Left lung (tissue), 14 donors: ENCODE measurements at places on chromosomes 5 and 9. TPM values are rescaled to one million over a fixed set of nuclear protein-coding genes. Genes with fewer than 3 reads are reported as not detected.

Gene LRRC70
- polyA plus RNA-seq: 7.6 TPM

Gene VAV2
- polyA plus RNA-seq: 38.9 TPM

DNA sequence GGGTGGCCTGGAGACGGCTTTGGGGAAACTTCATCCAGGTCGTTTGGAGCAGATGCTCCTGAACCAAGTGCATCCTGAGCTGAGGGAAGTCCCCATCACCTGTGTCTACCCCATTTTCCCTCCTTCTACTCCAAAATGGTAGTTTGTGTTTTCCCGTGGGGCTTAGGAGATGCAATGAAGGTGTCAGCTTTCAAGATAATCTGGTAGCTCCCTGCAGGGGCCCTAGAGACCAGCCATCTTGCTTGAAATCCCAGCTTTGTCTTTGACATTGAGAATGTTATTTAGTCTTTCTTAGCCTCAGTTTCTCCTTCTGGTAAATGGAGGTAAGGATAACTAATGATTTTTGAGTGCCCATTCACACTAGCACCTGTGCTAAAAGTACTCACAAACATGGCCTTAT lies 77.4 kb downstream of the WWC1 start:
- DNase-seq: no peak

- no peak for DNase-seq
Measured at GRCh38 chr5:170393235-170393634, 4.1 kb upstream of the KCNMB1 start.

DNA sequence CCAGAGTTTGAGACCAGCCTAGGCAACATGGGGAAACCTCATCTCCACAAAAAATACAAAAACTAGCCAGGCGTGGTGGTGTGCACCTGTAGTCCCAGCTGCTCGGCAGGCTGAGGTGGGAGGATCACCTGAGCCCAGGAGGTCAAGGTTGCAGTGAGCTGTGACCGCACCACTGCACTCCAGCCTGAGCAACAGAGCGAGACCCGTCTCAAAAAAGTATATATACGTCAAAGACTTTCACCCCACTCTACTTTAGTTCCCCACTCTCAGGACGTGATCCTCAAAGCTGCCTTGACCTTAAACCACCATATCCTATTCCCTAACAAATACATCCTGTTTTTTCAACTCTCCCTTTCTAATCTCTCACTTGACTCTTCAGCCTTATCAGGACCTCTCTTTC lies 41.0 kb downstream of the PCDHGC5 start:
- no peak for DNase-seq

- peak; percentile 63 for DNase-seq
Measured at GRCh38 chr5:112390327-112390726, 28.8 kb downstream of the EPB41L4A start.

DNA sequence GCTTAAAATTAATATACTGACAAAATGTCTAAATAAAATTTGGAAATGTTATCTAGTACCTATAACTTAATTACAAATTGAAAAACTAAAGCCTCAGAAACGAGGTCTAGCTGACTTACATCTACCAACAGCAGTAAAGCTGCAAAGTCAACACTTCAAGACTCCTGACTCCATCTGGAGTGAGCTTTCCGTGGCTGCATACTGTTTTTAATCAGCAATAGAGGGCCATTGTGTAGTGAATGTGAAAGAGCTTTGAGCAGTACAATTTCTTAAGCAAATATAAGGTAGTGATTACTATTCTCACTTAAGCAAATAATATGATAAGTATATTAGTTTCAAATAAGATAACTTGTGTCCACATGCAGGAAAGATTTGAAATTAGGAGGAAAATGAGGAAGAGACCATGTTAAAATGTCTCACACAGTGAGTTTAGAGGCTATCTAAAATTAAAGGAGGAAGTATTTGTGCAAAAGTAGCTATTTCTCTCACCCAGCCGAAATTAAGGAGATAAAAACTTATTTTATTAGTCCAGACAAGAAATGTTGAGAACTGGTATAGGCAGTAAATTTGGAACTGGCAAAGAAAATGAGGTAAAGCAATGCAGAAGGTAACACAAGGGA lies 6.4 kb downstream of the SPINK6 start:
- DNase-seq: no peak

GRCh38 chr9:113548221-113549041 lies 84.9 kb downstream of the RGS3 start:
- peak; percentile 72 for DNase-seq

DNA sequence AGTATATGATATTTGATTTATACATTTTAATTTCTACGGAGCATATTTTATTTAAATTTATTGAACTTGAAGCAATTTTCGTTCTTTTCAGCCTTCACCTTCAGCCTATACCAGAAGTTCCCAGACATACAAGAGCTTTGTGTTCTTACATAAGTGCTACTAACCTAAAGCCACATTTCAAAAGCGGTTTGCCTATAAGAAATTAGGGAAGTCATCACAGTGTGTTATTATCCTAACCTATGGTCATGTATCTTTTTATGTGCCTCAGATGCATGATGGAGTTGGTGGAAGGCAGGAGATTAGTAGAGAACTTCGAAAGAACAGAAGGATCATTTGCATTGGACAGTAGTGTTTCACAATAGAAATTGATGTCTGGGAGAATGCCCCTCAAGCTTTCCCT lies 3.1 kb downstream of the KIF2A start:
- DNase-seq: no peak

- no peak for DNase-seq
Measured at GRCh38 chr5:39415201-39415600, 9.6 kb downstream of the DAB2 start.

GRCh38 chr9:84270847-84271530 lies 69.6 kb downstream of the SLC28A3 start:
- no peak for DNase-seq

GRCh38 chr9:21995006-21995665 lies 545 bp downstream of the CDKN2B-AS1 start:
- DNase-seq: peak; percentile 43

GRCh38 chr5:137486707-137487106 lies 12.4 kb downstream of the SPOCK1 start:
- no peak for DNase-seq
